ENCODE measurements at places on chromosomes 7 and 10. TPM values are rescaled to one million over a fixed set of nuclear protein-coding genes. Genes with fewer than 3 reads are reported as not detected.

Gene HOXA5
- 0.62 TPM for total RNA-seq

Gene AGR2
- total RNA-seq = not detected

Gene MSMB
- total RNA-seq = not detected

Gene ALDH18A1
- 9.7 TPM for total RNA-seq

Gene WNT2
- not detected for total RNA-seq

Gene ZMIZ2
- total RNA-seq = 54.1 TPM

Gene ANKRD1
- 1,733 TPM for total RNA-seq

Gene TEX36
- total RNA-seq = not detected

Gene SUN3
- not detected for total RNA-seq

Gene PALD1
- 4.6 TPM for total RNA-seq

Gene TAS2R39
- total RNA-seq = not detected

Gene STOX1
- total RNA-seq = 0.38 TPM

Gene TLX1
- not detected for total RNA-seq

Gene RNF148
- 0.22 TPM for total RNA-seq

Gene AKR1B15
- not detected for total RNA-seq

Gene HYAL4
- total RNA-seq = not detected

Gene PAX4
- total RNA-seq = not detected

Gene ARMC3
- total RNA-seq = not detected

Gene NRG3
- 0.19 TPM for total RNA-seq

Gene ITGA8
- total RNA-seq = 1.1 TPM

Gene PKD2L1
- total RNA-seq = not detected

Gene SPDYE3
- not detected for total RNA-seq
